Ovary (tissue), 10 donors: ENCODE measurements at places on chromosomes 2 and 18.

DNA sequence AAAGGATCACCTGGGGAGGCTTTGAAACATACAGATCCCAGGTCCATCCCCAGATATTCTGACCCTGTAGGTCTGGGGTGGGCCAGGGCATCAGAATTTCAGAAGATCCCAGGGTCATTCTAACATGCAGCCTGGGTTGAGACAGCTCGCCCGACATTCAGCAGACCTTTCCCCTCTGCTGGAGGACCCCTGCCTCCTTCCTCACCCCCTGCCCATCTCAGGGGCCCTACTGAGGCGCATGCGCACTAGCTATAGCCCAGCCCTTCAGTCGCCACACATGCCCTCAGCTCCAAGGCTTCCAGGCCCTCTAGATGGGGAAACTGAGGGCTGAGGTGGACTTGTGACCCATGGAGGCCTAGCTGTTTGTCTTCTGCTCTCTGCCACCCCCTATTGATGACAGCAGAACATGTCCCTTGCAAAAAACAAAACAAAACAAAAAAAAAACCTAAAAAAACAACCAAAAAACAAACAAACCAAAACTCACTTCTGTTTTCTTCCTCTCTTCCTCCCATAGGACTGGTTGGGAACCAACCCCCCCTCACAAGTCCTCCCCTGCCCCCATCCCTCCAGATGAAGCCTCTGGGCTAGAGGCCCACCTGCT is 91.3 kb downstream of the ZBTB7C start:
- no peak for DNase-seq

DNA sequence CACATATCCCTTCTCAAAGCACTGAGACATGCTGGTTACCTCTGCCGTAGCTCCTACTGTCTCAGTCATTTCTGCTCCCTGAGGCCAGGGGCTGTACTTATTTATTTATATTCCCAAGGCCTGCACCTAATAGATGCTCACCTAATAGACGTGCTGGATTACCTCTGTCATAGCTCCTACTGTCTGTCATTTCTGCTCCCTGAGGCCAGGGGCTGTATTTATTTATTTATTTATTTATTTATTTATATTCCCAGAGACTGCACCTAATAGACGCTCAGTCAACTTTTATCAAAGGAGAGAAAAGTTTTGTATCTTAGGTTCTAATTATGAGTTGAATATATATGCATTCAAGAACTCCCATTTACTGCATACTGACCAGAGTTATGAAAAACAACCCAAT is 414.0 kb upstream of the TRIB2 start:
- DNase-seq = no peak

GRCh38 chr18:55339990-55340389 is 248.0 kb downstream of the TCF4 start:
- no peak for DNase-seq

DNA sequence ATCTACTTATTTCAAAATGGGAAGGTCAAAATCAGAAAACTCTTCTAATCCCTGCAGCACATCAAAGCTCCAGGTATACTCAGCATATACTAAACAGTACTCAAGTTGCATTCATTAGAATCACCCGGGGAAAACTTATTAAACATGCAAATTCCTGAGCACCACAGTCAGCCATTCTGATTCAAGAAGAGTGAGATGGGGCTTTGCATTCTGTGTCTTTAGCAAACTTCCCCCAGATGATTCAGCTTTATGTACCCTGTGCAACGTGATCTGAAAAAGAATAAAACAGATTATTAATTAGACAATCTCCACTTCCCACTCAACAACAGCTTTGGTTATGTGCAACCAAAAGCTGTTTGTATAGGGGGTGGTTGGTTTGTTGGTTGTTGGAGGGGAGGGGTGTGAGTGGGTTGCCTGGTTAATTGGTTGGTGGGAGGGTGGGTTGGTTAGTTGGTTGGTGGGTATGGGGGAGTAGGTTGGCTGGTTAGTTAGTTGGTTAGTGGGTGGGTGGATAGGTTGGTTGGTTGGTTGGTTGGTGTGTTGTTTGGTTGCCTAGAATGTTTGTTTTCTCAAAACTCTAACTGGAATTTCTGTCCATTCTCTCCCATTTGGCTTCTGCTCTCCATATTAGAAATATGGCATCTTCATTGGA is 112.5 kb upstream of the AGAP1 start:
- no peak for DNase-seq

DNA sequence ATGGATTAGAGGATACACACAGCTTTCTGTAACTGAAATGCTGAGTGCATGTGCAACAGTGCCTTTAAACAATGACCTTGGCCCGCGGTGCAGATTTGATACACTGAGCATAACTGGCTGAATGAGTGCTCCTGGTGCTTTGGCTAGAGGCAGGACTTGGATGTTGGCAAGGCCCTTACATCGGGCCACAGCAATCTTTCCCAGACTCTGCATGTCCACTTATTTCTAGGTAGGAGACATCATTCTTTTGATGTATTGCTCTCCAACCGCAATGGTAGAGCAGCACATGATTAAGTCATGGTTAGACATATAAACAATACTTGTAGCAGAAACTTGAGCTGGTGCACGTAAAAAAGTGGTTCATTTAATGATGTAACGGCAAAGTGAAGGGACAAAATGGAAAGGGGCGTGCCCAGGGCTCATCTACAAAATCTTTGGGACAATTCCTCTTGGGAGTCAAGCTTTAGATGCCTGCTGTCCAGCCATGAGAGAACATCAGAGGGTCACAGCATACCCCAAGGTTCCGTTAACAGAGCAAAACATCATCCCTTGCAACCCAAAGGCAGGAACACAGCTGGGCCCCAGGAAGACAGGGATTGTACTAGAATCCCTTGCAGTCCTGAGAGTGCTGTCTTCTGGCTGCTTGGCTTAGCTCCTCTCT is 43.4 kb downstream of the RAB31 start:
- DNase-seq = no peak

DNA sequence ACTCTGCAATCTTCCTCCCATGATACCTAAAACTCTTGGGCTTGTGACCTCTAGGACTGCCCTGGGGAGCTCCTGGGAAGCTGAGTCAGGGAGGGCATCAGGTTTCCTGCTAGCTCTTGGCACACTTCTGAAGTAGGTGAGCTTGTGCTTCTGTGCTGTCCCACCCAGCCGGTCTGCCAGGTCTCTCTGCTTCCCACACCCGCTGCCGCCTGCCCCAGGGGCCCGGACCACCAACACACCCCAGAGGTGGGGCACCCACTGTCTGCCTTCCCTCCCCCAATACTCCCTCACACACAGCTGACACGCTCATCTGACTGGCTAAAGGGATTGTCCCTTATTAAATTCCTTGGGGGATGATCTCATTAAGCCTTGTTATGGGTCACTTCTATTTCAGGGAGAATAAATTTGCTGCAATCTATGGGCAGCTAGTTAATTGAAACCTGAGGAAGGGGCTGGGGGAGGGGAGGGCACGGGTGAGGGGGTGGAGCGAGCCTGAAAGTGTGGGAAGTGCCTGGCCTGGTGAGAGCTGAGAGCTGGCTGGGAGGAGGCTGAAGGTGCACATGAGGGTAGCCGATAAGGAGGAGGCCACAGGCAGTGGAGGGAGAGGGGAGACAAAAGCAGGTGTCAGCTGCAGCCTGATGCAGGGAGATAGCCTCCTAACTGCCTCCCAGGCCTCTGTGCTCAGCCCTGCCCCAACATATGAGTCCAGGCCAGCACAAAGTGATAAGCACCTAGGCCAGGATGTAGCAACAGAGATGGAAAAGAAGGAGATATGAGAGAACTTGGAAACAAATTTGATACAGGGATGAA is 48.8 kb downstream of the HAUS1 start:
- no peak for DNase-seq

GRCh38 chr2:74983631-74984392 is 25.4 kb downstream of the POLE4 start:
- DNase-seq = no peak

GRCh38 chr2:212354382-212354781 is 184.2 kb downstream of the ERBB4 start:
- no peak for DNase-seq

DNA sequence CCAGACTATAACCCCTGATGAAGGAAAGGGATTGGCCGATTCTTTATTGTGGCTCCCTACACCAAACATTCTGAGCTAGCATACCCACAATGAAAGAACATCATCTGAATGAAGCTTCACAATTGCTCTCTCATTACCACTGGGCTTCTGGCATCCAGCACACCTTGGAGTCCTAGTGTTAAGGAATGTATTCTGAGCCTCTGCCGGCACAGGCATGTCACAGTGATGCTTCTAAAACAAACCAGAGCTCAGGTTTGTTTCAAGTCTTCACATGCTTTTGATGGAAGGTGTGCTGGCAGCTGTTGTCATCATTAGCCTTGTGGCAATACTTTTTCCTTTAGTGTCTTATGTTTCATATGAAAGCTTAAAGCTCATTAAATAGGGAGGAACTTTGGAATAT is 76.3 kb upstream of the RBBP8 start:
- no peak for DNase-seq

GRCh38 chr2:204901591-204901990 is 356.3 kb downstream of the PARD3B start:
- no peak for DNase-seq

- DNase-seq = no peak
These were observed 900.1 kb upstream of the SOX11 start for GRCh38 chr2:4792126-4792525.

- DNase-seq = no peak
These were observed 5.4 kb downstream of the DOK1 start for GRCh38 chr2:74559912-74560311.

DNA sequence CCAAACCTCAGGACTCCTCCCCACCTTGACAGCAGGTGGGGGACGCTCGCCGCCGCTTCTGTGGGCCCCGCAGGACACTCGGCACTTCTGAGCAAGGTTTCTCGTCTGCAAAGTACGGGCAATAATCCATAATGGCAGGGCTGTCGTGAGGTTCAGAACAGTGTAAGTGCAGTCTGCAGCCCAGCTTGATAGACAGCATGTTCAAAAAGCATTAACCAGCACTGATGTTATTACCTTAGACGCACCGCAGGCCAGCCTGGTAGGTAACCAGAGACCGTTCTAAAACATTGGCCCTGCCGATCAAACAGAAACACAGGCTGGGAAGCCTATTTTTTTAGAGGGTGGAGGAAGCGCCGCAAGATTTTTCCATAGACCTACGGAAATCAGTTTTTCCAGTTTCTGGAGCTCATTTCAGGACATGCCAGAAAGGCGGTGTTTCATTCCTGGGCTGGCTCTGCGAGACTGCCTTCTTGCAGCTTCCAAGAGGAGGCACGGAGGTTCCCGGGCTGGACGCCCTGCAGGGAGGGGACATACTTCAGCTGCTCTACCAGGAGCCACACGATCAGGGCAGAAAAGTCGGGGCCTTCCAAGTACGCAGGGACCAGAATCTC is 148.7 kb downstream of the TPO start:
- DNase-seq = no peak
